Keratinocyte (primary cell): ENCODE measurements at places on chromosomes 3 and 15. TPM values are rescaled to one million over a fixed set of nuclear protein-coding genes. Genes with fewer than 3 reads are reported as not detected.
A peak's percentile ranks its signal among the peaks of the same experiment; 100 is the strongest.

DNA sequence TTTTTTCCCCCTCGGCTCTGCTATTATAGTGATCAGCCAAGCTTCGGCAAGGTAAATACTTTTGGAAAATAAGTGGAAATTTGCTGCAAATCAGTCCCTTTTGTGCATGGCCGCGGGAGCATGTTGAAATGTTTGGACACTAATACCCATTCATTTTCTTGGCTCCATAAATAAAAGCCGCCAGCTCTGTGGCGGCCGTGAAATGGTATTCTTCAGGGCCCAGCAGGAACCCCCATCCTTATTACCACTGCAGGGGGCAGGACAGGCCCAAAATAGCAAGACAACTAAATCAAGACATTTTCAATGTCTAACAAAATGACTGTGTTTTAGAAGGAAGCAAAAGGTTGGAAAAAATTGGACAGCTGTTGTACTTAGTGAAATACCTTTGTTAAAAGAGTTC lies 362.3 kb downstream of the NR2F2 start:
- no peaks in the 10 kb centered on the region for H3K4me1 ChIP-seq
- H3K36me3 ChIP-seq = no peaks in the 10 kb centered on the region
- no peak for DNase-seq
- no peaks in the 10 kb centered on the region for H3K27me3 ChIP-seq
- no peak overlapping the region for H3K27ac ChIP-seq

- no peak overlapping the region for H3K4me3 ChIP-seq
- H3K36me3 ChIP-seq = no peaks in the 10 kb centered on the region
- H3K27ac ChIP-seq = no peak overlapping the region
- no peaks in the 10 kb centered on the region for H3K27me3 ChIP-seq
- no peak for DNase-seq
These were observed 324.5 kb upstream of the GBE1 start for GRCh38 chr3:82085851-82086475.

TPRG1 gene
- polyA plus RNA-seq = 0.29 to 1.5 TPM (median 1.3 TPM) in 3 replicates

DNA sequence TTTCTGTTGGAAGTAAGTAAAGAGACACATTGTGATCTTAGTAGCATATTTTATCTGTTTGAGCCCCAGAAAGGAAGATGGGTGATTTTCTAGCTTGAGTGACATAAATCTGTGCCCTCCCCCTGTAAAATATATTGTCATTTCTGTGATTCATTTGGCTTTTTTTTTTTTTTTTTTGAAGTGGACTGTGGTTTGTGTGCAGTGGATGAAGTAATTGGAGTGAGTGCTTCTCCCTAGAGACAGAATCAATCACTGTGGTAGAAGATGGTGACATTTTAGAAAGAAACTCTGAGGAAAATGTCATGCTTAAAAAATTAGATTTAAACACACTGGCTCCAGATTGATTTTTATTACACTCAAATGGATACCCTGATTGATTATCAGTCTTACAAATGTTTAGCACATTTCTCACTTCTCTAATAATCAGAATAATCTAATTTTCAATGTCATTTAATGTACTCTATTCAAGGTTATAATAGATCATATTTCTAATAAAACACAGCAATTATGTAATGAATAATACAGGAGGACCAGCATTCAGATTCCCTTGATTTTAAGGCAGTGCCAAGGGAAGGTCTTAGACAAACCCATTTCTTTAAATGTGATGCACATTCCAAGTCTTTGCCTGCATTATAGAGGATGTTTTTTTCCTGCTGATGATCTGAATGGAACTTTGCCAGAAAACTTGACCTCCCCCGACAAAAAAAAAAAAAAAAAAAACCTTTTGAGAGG lies 116.6 kb downstream of the TOP2B start:
- H3K27me3 ChIP-seq = no peaks in the 10 kb centered on the region
- no peak overlapping the region for H3K4me3 ChIP-seq
- no peaks in the 10 kb centered on the region for H3K4me1 ChIP-seq

BOC gene
- 9.3 to 11.3 TPM (median 11.2 TPM) in 3 replicates for polyA plus RNA-seq

GRCh38 chr3:191882289-191882688 lies 421.3 kb downstream of the PYDC2 start:
- H3K27me3 ChIP-seq = no peaks in the 10 kb centered on the region
- no peak overlapping the region for H3K27ac ChIP-seq
- H3K4me1 ChIP-seq = no peaks in the 10 kb centered on the region
- H3K4me3 ChIP-seq = no peak overlapping the region
- DNase-seq = no peak

DNA sequence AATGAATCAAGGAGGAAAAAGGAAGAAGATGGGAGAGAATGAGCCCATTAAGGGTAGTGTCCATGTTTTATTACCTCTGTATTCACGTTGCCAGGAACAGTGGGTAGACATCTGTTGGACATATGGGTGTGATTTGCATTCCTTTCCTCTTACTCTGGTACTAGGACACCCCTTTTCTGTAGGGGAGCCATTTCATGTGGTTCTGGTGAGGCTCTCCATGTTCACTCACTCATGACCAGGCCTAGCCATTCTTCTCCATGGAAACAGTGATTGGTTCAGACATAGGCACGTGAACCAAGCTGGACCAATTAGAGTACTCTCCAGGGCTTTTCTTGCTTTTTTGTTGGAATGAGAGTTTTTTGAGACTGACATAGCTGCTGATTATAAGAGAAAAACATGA lies 39.6 kb upstream of the PDCD6IP start:
- no peaks in the 10 kb centered on the region for H3K36me3 ChIP-seq
- peaks cover 8% of the 10 kb centered on the region for H3K4me1 ChIP-seq
- DNase-seq = peak; percentile 66
- no peaks in the 10 kb centered on the region for H3K27me3 ChIP-seq
- peak overlapping the region; percentile 93 for H3K27ac ChIP-seq

GRCh38 chr15:98548139-98548971 lies 100.0 kb upstream of the IGF1R start:
- no peaks in the 10 kb centered on the region for H3K36me3 ChIP-seq
- H3K27ac ChIP-seq = peak overlapping the region; percentile 39
- peak; percentile 30 for DNase-seq
- H3K27me3 ChIP-seq = no peaks in the 10 kb centered on the region
- peaks cover 7% of the 10 kb centered on the region for H3K4me1 ChIP-seq

- H3K27me3 ChIP-seq = no peaks in the 10 kb centered on the region
- H3K36me3 ChIP-seq = peaks cover 9% of the 10 kb centered on the region
- no peak overlapping the region for H3K4me3 ChIP-seq
These were observed 34.5 kb downstream of the TJP1 start for GRCh38 chr15:29787767-29788166.

DNA sequence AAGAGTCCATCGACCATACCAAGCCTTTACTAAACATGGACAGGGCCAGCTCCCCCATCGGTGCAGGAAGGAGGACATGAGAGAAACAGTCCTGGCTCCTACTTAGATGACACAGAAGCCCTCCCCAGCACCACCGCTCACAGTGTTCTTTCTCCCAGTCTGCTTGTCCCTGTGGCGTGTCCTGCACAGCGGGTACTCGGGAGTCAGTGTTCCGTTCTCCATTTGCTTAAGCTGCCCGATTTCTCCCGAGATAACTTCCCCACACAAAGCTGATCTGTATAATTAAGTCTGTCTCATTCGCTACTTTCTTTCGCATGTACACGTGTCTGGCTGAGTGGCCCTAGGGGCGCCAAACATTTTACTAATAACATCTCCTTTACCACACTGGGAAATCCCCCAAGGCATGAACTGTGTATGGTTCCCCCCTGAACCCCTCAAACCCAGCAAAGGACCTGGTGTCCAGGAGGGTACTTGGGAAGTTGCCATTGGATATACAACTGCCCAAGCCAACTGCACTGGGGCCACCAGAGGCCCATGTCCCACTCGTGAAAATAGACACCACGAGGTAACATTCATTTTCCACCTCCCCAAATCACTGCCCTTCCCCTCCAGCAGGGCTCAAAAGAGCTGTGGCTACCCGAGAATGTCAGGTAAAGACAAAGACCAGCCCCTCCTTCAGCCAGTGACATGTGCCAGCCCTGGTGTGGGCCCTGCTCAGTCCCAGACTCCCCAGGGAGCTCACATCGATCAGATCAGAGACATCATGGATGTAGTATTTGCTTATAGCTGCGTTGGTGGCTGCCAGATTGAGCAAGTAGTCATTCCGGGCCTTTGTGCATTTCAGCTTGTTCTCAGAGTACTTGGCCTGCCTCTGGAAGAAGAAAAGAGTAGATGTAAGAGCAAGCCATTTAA lies 96.5 kb upstream of the RAD18 start:
- no peak for DNase-seq
- no peak overlapping the region for H3K27ac ChIP-seq
- H3K4me3 ChIP-seq = no peak overlapping the region
- no peaks in the 10 kb centered on the region for H3K27me3 ChIP-seq
- no peaks in the 10 kb centered on the region for H3K4me1 ChIP-seq
